ENCODE measurements at places on chromosomes 2 and 18.

DNA sequence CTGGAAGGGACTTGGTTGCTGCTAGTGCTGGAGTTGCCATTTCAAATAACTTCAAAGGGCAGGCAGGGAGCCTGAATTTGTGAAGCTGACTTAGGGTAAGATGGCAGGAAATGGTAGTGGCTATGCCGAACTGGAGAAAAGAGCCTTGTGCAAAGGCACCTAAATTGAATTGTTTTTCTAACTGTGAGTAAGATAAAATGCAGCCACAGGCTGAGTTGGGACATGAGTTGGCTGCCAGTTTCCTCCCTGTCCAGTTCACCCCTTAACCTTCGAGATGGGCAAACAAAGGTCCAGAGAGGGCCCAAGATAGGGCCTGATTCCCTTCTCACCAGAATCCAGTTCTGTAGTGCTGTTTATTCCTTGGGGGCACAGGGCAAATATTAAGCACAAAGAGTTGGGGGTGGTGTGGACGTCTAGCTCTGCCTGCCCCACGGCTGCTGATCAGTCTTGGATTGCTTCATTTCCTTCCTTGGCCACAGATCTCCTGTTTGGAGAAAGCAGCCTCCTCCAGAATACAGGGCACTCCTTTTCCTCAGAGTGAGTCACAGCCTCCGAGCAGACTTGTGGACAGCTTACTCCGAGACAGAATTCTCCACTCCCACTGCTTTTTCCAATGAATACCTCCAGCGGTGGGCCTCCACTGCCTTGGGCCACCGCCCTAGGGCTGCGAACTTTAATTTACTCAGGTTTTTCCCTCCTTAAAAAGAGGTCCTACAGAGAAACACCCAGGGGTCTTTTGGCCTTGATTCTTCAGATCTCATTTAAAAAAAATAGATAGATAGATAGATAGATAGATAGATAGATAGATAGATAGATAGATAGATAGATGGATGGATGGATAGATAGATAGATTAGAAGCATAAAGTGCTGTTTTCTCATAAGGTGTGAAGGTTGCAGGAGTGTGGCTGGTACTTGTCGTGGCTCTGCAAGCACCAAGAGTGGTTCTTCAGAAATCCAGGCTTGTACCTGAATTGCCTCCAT, 18.4 kb upstream of the SLC20A1 start:
- DNase-seq: no peak

GRCh38 chr2:192669505-192670091, 474.9 kb upstream of the TMEFF2 start:
- no peak for DNase-seq

GRCh38 chr2:20501974-20502373, 55.1 kb downstream of the RHOB start:
- no peak for DNase-seq

DNA sequence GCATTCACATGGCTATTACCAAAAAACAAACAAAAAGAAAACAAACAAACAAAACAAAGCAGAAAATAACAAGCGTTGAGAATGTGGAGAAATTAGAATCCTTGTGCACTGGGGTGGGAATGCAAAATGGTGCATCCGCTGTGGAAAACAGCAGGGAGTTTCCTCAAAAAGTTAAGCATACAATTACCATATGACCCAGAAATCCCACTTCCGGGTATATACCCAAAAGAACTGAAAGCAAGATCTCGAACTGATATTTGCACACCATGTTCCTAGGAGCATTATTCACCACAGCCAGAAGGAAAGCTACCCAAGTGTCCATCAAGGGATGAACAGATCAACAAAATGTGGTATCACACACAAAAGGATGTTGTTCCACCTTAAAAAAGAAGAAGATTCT, 17.9 kb upstream of the TEX51 start:
- no peak for DNase-seq

DNA sequence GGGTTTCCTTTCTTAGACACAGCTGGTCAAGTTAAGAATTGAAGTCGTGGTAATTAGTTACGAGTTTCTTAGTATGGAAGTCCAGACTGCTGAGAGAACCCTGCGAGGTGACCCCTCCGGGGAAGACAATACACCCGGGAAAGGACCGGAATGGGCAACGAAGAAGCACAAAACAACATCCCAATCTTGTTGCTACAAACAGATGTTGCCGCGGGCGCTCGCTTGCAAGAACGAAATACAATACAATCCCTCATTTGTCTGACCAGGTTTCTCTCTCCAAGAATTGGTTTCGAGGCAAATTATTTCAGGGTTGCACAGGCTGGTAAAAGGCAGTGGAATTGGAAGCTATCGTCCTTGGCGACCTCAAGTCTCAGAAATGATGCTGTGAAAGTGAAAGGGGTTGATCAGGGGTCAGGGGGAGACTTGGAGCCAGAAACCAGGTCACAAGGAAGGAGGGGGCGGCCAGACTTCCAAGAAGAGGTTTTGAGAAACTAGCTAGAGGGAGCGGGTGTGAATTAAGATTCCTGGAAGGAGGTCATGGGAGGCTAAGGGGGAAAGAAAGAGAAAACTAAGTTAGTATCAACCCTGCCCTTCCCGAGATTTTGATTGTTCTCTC, 401.9 kb downstream of the HRH4 start:
- no peak for DNase-seq

DNA sequence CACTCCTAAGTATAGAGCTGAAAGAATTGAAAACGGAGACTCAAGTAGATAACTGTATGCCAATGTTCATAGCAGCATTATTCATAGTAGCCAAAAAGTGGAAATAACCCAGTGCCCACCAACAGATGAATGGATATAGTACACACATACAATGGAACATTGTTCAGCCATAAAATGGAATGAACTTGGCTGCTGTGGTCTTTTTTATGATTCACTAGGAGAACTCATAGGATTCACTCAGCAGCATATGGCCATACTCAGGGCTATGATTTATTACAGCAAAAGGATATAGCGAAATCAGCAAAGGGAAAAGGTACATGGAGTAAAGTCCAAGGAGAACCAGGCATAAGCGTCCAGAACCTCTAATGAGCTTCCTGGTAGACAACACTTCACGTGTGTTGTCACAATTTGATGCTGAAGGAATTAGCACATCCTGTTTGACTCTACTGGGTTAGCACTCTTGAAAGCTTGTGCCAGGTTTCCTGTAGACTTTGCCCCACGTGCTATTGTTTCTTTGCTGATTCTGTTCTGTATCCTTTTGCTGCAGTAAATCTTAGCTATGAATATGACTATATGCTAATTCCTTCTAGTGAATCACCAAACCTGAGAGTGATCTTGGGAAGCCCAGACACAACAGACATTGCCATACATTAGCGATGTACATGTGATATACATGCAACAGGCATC, 15.7 kb downstream of the SPC25 start:
- no peak for DNase-seq
